ENCODE measurements at places on chromosomes 1 and 21.

DNA sequence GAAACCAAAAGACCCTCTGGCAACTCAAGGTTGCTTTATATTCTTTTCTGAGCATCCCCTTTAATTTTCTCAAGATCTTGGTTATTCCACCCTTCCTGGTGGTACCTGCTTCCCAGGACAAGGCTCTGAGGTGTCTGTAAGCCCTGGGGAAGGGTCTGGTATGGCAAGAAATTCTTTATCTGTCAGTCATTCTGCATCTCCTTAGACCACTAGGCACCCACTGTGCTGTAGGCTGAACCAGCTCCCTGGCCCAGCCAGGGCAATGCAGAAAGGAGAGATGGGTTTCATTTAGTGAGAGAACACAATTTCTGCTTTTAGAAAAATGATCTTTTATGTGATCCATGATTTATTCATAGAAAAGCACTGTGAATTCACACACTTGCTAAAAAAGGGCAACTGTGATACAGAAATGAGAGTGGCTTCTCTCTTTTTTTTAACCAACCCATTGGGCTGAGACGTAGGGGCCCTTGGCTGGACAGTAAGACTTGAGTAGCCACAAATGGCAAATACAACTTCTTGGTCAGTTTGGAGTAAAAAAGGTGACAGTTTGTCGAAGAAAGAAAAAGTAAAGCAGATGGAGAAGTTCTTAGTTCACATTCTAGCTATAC lies 4.1 kb downstream of the UROD start:
- DNase-seq: no peak

DNA sequence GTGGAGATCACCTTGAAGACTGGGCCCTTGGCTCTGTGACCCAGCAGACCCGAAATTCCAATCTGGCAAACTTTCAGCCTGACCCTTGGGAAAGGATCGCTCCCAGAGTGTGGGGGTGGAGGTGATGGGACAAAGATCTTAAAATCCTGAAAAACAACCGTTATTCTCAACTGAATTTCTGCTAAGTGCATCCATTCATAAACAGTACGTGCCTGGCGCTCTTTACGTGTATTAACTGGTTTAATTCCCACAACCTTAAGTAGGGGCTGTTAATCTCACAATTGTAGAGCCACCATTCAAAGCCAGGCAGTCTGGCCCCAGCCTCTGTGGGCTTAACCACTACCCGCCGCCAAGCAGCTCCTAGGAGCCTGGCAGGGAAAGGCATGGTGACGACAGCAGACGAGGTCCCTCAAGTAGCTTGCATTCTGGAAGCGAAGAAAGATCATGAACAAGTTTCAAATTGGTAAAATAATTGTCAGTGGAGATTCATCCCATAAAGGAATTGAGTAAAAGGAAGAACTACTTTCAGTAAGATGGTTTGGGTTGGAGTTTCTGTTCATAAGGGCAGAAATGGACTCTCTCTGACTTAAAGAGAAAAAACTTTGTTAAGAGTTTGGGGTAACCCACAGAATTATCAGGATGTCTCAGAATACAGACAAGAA lies 11.4 kb upstream of the RGS16 start:
- DNase-seq: no peak

GRCh38 chr1:17045634-17046333 lies 8.0 kb downstream of the SDHB start:
- peak; percentile 38 for DNase-seq

DNA sequence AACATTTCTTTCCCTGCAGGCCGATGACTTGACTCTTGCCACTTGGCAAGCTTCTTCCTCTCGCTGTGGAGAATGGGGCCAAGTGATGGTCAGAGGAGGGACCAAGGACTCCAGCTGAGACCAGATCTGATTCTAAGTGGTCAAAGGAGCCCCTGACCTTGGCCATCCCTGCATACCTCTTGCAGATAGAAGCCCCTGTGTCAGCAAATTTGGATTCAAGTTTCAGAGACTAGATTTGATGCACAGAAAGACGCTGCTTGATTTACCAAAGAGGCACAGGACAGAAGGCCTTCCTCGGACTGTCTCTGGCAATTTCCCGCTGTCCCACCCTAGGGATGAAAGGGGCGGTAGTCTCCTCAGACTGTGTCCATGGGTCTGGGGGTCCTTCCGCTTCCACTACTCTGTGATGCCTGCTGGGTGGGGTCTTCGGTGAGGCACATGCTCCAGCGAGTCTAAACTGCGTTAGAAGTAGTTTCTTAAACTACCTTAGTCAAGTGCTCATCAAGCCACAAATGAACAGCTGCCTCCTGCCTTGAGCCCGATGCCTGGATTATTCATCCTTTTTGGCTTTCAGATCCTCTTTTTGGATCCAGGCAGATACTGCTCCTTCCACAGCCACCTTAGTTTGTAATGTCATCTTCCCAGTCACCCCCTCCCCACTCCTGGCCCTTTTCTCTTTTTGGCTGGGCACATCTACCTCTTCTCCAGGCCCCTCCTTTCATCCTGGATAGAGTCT lies 31.8 kb upstream of the RBM15 start:
- DNase-seq: no peak

DNA sequence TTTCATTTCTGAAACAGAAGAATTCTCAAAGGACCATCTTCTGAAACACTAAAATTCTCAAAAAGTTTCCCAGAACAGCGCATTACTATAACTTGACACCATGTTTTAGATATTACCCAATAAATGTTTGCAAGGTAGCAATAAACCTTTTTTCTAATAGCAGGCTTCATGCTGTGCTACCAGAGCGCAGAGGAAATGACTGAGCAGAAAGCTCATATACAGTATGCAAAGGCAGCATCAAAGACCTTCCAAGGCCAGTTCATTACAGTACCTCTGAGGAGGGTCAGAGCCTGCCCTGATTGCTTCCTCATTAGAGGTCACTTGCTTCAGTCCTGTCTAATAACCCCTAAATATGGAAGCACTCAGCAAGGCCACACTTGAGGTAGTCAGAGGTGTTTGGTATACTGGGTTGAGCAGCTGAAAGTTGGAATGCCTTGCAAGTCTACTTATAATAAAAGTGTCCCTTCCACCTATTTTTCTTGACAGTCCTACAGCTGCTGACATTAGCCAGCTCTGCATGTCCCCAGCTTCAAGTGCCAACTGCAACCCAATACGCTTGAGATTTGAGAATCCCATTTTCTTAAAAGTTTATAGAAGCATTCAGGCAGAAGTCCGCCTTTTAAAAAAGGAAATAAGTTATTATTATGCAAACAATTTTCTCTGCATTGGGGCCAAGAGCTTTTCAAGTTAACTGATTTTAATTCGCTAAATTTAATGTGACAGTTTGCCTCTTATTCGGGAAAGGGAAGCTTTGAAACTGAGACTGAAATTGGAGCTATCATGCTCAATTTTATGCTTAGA lies 207.2 kb downstream of the ZC3H11B start:
- DNase-seq: no peak

- DNase-seq: no peak
These were observed 94.2 kb downstream of the PLXNA2 start for GRCh38 chr1:208149776-208150514.

DNA sequence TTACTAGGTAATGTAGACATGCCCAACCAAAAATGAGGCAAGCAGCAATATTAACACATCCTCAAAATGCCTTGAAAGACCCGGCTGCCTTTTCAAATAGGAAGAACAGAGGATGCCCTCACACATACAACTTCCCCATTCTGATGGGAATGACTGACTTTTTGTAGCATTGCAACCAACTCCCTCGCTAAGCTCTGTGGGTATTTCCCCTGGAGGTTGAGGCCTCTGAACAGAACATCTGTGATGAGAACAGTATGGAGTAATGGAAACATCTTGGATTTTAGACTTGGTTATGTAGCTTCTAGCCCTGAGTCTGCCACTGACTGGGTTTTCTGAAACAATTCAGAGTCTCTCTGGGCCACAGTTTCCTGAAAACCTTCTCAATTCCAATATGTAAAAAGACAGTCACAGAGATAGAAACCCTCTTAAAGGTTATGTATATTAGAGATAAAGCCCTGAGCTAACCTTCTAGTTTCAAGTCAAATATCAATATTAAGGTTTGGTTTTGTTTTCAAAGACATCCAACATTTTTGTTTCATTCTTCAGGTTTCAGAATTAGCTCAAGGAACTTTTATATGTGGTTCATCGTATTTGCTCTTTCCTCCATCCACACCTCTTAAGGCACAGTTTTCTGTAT lies 311.5 kb downstream of the SETD4 start:
- no peak for DNase-seq

DNA sequence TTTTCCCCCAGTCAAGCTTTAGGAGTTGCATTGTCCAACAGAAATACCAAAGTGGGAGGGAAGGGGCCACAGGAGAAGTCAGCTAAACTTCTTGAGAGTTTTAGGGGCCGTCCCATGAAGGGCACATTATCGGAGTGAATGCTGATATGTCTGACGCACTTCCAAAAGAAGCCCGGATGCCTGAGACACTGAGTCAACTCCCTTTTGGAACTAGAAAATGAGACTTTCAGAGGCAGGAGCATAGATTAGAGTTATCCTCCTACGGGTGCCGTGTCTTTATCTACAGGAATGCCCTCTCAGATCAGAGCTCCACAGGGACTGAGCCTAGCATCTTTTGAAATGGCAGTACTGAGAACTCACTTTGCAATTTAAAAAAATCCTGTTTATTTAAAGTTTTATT lies 13.1 kb downstream of the ACTN2 start:
- DNase-seq: no peak

Data from PC-9 (cell line).